Fibroblast of gingiva (primary cell): ENCODE measurements at places on chromosomes 4 and X.

DNA sequence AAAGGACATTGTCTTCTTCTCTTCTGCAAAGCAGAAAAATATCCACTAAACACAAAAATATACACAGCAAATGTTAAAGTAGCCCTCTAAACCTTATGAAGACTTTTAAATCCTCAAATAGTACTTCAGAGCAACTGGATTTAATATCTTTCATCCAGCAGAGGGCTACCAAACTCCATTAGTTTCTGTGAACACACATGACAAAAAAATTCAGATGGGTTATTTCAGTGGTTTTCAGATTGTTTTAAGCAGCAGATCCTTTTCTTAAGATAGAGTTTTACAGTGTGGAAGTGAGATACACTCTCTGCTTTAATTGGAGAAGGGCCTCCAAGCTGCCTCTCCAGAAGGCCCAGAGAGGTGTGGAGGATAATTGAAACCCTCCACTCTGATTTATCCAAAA is 56.7 kb downstream of the ANK2 start:
- peak; percentile 59 for DNase-seq

GRCh38 chr4:36979533-36979932 is 265.0 kb upstream of the NWD2 start:
- no peak for DNase-seq

DNA sequence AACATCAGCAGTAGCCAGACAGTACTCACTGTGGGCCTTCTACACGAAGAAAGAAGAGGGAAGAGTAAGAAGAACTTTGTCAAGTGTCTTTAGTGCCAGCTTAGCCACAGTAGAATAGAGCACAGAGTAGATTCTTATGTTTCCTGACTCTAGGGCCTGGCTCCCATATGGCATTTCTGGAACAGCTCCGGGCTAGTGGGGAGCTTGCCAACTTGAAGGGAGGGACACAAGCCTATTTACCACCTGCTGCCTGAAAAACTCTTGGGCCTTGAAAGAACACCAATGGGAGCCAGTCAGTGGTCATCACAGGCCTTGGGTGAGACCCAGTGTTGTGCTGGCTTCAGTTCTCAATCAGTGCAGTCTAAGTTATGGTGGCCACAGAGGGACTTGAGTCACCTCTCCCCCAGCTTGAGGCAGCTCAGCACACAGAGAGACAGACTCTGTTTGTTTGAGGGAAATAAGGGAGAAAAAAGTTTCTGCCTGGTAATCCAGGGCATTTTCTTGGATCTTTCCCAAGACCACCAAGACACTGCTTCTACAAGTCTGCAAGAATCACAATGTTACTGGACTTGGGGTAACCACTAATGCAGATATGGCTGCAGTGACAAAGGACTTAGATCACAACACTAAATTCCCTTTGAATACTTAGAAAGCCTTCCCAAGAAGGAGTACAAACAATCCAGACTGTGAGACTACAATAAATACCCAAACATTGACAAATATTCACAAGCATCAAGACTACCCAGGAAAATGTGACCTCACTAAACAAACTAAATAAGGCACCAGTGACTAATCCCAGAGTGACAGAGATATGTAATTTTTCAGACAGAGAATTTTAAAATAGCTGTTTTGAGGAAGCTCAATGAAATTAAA is 261.0 kb upstream of the NDST3 start:
- no peak for DNase-seq

GRCh38 chr4:183177001-183177400 is 77.9 kb downstream of the WWC2 start:
- no peak for DNase-seq

DNA sequence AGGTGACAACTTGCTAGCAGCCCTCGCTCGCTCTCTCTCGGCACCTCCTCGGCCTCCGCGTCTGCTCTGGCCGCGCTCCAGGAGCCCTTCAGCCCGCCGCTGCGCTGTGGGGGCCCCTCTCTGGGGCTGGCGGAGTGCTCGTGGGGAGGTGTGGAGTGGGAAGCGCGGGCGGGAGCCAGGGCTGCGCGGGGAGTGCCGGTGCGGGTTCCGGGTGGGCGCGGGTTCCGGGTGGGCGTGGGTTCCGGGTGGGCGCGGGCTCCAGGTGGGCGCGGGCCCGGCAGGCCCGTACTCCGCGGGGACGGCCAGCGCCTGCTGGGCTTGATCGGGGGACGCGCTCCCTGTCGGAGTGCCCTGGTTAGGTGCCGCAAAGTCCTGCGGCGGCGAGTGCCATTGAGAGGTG is 384.3 kb downstream of the GPM6A start:
- no peak for DNase-seq

- DNase-seq: peak; percentile 46
These were observed 46.5 kb upstream of the RAB9B start for GRCh38 chrX:103878466-103879122.

GRCh38 chr4:165360041-165360695 is 18.6 kb upstream of the CPE start:
- DNase-seq: peak; percentile 13

DNA sequence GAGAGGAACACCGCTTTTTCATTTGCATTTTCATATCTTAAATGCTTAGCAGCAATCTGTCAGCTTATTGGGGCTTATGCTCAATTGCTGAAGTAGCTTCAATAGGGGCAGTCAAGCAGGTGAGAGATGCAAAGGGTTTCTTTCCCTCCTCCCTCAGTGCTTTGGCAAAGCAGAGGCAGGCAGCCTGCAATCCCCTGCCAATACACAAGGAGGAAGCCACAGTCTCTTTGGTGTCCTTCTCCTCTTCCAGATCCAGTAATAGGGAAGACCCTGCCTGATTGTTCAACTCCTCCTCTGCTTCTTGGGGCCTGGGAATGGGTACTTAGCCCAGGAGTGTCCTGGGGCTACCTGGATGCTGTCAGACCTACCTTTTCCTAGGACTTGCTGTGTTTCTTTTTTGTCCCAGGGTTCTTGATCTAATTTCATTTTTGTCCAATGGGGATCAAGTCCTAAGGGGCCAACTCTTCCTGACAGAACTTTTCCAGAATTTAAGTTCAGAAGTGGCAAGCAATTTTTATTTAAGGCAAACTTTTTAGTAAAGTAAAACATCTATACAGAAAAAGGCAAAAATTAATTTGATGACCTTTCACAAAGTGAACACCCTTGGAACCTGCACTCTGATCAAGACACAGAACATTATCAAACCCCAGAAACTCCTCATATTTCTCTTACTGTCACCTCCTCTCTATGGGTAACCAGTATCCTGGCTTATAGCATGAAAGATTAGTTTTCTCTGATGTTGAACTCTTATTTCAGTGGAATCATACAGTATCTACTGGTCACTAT is 260.3 kb downstream of the PPP3CA start:
- no peak for DNase-seq

DNA sequence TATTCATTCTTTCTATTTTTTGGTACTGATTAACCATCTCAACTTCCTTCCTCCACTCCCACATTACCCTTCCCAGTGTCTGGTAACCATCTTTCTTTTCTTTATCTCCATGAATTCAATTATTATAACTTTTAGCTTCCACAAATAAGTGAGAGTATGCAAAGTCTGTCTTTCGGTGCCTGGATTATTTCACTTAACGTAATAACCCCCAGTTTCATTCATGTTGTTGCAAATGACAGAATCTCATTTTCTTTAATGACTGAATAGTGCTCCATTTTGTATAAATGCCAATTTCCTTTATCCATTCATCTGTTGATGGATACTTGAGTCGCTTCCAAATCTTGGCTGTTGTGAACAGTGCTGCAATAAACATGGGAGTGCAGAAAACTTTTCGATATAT is 940.4 kb downstream of the GLUD2 start:
- no peak for DNase-seq

- peak; percentile 62 for DNase-seq
These were observed at the start of gene MGST2 for GRCh38 chr4:139665690-139666529. MGST2 (plus strand) TSS chr4:139665819; CDS start chr4:139666020, 201 bp downstream.

- no peak for DNase-seq
These were observed 39.4 kb downstream of the LDB2 start for GRCh38 chr4:16859031-16859430.

DNA sequence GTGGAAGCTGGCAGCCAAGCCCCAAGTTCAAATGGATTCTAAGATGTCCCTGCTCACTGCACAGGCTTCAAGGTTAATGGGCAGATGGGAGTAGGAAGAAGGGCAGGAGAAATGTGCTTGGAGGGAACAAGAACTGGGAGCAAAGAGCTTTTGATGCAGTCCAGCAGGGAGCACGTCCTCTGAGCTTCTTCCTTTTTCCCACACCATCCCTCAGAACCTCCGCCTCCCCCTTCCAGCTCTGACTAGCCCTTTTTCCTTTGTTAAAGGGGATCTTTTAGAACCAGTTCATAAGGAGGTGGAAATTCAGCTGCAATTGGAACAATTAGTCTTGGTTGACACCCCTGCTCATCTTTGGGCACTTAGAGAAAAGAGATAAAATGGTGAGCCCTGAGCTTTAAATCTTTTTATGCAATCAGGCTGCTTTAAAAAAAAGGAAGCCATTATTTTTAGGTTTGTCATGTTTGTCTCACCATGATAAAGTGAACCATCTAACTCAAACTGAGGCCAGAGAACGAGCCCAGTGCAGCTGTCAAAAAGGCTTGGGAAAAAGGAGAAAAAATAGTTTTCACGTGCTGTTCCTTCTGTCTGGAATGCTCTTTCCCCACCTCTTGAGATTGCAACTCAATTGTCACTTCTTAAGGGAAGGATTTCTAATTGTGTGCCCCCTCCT is 135.8 kb upstream of the IL1RAPL2 start:
- no peak for DNase-seq

GRCh38 chrX:155215443-155216178 is 649 bp upstream of the VBP1 start:
- no peak for DNase-seq

GRCh38 chr4:122758033-122758432 is 25.5 kb downstream of the BBS12 start:
- no peak for DNase-seq

GRCh38 chr4:154088741-154089140 is 299.9 kb upstream of the SFRP2 start:
- peak; percentile 24 for DNase-seq

DNA sequence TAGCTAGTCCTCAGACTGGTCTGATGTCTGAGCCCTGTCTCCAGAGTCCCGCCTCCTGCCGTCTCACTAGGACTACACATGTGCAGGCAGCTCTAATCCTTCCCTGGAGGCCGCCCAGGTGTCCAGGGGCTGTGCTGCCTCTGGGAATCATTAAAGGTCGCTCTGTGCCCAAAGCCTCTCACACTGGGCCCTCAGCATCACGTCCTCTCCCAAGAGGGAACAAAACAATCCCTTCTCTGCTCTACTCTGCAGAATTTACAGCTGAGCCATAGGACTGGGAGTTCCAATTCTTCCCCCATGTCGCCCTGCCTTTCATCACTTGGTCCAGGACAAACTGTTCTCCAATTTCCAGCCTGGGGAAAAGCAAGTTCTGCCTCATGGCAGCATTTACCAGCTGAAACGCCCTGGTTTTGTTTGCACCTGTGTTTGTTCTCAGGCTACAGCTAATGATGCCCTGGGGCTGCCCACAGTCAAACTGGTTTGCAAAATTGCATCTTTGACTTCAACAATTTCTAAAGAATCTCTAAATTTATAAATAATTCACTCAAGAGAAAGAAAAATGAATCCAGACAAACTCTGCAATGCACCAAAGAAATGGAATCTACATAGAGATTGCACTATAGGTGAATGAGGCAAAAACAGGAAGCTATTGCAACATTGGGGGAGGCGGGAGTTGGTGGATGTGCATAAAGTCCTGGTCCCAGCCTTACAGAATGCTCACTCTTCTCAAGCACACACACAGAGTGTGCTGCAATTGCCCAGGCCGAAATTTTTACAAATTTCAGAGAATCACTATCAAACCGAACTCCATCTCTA is 7.2 kb upstream of the MRFAP1 start:
- peak; percentile 38 for DNase-seq

GRCh38 chr4:112526061-112526460 is 10.1 kb upstream of the NEUROG2 start:
- no peak for DNase-seq

DNA sequence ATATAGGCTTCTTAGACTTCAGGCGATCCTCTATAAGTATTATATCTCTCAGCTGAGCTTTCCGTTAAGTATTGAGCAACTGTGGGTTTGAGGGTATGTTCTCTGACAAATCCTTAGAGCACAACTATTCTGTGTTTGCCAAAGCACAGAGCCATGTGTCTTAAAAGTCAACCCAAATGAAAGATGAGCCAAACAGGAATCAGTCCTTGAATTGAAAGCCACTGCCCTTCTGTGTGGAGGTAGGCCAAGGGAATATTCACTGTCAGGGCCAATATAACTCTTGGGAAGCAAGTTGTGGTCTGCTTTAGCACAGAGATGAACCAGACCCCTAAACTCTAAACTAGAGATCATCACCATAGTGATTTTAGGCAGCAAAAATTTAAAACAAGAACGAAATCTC is 164.0 kb downstream of the STAG2 start:
- peak; percentile 32 for DNase-seq

DNA sequence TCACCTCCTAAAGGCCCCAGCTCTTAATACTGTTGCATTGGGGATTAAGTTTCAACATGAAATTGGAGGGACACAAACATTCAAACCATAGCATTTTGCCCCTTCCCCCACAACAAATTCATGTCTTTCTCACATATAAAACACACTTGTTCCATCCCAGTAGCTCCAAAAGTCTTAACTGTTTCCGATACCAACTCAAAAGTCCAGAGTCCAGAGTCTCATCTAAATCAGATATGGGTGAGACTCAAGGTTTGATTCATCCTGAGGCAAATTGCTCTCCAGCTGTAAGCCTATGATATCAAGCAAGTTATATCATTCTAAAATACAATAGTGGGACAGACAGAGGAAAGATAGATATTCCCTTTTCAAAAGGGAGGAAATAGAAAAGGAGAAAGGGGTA is 8.7 kb downstream of the SLC9B1 start:
- DNase-seq: no peak

GRCh38 chr4:134382478-134383227 is 181.1 kb upstream of the PABPC4L start:
- peak; percentile 12 for DNase-seq

GRCh38 chrX:49884290-49884862 is 5.1 kb downstream of the USP27X start:
- DNase-seq: peak; percentile 51

DNA sequence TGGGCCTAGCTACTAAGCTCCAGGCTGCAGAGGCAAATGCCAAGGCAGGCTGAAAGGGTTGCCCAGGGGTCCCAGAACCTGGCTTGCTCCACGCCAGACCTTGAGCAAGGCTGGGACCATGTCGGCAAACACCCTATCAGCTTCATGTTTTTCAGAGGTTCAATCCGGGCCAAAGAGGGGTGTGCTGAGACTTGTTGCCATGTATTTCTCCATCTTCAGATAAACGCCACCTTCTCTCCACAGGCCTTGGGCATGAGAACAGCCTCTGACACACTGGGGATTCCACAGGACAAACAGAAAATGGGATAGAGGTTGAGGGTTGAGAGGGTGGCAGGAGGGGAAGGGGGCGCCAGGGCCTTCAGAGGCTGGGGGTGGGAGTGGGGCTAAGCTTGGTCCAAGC is 8.6 kb downstream of the PJA1 start:
- DNase-seq: no peak

DNA sequence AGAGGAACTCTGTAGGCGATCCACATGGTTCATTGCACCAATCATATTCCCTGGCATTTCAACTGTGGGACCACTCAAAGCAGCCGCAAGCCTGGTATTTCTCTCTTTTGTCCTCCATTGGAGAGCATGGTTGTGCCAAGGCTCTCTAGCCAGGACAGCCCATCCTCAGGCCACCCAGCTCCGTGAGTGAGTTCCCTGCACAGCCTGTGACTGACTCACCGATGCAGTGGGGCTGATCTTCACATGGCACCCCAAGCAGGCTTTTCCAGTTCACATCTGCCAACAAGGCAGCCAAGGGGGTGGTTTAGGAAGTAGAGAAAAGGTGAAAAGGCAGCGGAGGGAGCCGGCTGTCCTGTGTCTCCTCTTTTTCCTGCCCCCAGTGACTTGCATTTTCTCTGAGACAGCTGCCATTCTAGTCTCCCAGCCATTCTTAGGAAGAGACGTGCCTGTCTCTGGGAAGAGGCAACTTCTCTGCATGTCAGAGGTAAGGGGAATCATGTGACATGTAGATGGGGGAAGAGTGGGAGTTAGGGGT is 69.2 kb downstream of the MID1IP1 start:
- DNase-seq: no peak
